ENCODE measurements at places on chromosomes 4 and X. TPM values are rescaled to one million over a fixed set of nuclear protein-coding genes. Genes with fewer than 3 reads are reported as not detected.

MAGEA9B gene
- total RNA-seq: not detected

YY2 gene
- 2.0 TPM for total RNA-seq

SSX3 gene
- total RNA-seq: not detected

DNA sequence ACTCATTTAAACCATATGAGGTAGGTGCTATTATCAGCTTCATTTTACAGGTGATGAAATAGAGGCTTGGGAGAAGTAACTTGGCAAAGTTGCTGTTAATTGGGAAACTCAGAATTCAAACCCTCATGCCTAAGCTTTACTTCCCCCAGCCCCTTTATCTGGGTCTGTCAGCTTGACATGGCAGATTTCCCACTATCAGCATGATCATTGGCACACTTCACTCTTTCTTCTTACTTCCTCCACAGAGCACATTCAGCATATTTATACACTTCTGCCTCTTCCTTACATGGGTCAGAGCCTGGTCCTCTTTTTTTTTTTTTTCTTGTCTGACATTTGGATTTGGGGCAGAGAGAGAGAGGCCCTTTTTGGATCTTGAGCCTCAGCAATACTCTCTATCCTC, 56.5 kb upstream of the ARX start:
- DNase-seq: no peak

- DNase-seq: no peak
Measured at GRCh38 chr4:140028676-140029517, 125.1 kb downstream of the MAML3 start.
